ENCODE measurements at places on chromosomes 4 and X.
A peak's percentile ranks its signal among the peaks of the same experiment; 100 is the strongest.

DNA sequence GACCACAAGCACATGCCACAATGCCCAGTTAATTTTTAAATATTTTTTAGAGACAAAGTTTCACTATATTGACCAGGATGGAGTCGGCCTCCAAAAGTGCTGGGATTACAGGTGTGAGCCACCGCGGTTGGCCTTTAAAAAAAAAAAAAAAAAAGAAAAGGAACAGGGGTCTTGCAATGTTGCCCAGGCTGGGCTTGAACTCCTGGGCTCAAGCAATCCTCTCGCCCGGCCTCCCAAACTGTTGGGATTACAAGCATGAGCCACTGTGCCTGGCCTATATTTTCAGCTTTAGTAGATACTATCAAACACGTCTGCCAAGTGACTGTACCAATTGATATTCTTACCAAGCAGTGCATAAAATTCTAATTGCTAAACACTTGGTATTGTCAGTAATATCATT lies 8.8 kb downstream of the UGDH start:
- no peak for DNase-seq

DNA sequence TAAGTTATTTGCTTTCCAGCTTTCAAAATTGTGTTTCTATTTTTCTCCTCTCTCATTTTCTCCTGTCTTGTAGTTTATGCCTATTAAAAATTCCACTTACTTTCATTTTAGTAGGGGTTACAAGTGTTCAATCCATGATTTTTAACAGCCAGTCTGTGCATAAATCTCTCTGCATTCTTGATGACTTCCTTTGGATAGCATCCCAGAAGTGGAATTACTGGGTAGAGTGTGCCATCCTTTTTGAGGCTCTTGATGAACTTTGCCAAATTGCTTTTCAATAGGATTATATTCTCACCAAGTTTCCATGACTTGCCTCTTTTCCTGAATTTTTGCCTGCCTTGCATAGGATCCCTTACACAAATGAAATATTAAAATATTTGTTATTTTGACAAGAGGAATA lies 58.5 kb downstream of the DIPK2B start:
- no peak for DNase-seq

DNA sequence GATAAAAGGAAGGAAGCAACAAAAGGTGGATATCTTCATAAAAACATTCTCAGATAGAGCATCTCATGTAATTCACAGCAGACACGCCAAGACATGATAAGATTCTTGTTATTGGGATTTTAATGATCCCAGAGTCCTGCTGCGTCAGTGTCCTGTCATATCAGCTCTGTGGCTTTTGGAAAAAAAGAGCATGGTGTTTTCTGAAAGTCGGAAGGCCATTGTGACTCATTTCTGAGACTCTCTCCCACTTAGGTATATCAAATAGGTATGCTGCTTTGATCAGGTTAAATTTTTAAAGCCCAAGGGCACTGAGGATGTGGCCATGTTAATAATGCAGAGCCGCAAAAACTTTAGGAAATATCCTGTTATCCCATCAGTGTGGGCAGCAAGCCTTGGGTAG lies 481.0 kb downstream of the KCNIP4 start:
- peak; percentile 52 for DNase-seq

GRCh38 chr4:118353534-118354030 lies 779 bp upstream of the PRSS12 start:
- no peak for DNase-seq

DNA sequence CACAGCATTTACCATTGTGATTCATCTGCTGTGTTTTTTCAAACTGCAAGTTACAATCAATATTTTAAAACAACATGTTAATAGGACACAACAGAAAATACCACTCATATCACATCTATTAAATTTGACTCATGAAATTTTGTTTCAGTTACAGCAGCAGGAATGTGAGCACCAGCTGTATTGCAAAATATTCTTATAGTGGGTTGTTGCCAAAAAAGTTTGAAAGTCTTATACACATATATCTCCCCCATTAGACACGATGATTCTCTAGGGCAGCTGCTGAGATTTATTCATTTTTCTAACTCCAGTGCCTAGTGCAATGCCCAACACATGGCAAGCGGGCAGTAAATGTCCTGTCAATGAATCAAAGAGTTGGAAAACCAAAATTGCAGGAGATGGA lies 26.6 kb upstream of the NKX3-2 start:
- DNase-seq = no peak

DNA sequence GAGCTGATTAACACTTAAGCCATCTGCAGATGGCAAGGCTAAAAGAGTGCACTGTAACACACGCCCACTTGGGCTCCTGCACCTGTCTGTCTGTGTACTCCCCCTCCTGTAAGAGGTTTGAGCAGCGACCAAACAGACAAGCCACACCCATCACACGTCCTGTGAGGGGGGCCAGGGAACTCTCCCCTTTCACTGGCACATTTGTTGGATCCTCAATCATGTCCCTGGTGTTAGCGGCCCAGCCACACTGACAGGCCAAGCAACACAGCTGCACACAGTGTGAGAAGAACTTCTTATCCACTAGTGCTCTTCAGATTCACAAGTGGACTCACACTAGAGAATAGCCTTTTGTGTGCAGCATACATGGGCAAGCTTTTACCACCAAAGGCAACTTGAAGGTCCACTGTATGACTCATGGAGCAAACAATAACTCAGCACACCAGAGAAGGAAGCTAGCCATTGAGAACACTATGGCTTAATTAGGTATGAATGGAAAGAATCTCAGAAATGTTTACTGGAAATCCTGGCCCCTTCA lies 29.1 kb upstream of the UTP14A start:
- DNase-seq = peak; percentile 68

DNA sequence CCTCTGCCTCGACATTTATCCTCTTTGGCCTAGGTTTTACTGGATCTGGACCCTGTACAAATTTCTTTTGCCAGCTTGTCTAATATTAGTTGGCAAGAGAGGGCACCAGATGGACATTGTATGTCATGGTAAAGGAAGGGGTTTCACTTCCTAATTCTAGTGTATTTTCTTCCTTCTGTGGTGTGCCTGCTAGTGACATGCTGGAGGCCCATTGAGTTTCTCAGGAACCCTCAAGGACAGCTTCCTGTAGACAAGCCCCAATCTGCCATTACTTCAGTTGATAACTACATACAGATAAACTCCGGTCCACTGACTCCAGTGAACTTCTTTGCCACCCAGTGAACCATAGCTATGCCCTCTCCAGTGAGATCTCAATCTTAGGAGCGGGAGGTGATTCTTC lies 116.9 kb downstream of the STPG2 start:
- no peak for DNase-seq

DNA sequence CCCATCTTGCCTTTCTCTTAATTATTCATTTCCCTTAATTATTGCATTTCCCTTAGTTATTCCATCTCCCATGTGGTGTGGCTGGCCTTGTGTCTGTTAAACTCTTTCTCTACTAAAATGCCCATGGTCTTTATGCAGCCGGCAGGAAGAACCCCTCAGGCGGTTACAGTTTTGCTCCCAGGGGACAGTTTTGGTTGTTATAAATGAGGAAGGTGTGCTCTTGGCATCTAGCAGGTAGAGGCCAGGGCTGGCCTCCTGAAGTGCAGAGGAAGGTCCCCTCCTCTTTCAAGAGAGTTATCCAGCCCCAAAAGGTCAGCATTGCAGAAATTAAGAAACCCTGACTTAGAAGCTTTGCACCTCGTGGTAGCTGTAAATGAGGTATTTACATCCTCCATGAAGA lies 18.0 kb downstream of the TBL1X start:
- no peak for DNase-seq

DNA sequence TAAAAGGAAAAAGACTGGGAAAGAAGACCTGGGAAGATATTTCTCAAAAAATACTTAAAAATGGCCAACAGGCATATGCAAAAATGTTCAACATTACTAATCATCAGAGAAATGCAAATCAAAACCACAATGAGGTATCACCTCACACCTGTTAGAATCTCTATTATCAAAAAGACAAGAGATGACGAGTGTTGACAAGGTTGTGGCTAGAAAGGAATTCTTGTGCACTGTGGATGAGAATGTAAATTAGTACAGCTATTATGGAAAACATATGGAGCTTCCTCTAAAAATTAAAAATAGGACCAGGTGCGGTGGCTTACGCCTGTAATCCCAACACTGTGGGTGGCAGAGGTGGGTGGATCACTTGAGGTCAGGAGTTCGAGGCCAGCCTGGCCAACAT lies 50.0 kb downstream of the C4orf46 start:
- DNase-seq = no peak

GRCh38 chr4:70783096-70783495 lies 56.6 kb downstream of the GRSF1 start:
- DNase-seq = no peak

- peak; percentile 79 for DNase-seq
These were observed 24.4 kb downstream of the UCHL1 start for GRCh38 chr4:41281038-41281634.

GRCh38 chrX:63785708-63786040 lies 660 bp upstream of the ARHGEF9 start:
- DNase-seq = no peak

DNA sequence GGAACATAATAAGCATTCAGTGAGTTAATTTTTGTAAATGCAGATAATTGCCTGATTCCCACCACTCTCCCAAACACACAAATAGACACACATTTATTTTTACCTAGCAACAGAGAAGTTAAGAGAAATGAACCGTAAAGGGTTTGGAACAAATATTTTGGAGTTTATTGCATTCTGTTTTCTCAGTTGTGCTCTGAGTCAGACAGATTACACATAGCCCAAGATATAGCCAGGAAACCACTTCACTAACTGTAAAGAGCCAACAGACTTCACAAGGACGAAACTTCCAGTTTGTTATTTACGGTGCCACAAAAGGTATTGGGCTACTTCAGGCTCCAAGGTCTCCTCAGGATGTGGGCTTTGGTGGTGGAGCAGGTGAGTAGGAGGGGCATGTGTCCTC lies 217.0 kb downstream of the BMPR1B start:
- DNase-seq = peak; percentile 33

DNA sequence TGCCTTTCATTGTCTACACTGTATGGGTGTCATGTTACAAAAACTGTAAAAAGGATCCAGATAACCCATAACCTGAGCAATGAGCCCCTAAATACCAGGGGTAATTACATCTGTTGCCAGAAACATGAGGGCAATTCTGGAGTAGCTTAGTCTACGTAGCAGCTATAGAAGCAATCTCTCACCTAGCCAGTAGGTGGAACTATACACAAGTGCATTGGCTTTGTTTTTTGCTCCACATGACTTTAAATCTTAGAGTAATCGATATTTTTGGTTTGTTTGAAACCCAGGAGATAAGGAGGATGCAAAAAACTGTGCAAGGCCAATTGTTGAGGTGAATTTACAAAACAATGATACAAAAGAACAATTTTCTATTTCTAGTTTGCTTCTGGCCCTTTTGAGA lies 57.5 kb downstream of the GPR82 start:
- DNase-seq = peak; percentile 6

DNA sequence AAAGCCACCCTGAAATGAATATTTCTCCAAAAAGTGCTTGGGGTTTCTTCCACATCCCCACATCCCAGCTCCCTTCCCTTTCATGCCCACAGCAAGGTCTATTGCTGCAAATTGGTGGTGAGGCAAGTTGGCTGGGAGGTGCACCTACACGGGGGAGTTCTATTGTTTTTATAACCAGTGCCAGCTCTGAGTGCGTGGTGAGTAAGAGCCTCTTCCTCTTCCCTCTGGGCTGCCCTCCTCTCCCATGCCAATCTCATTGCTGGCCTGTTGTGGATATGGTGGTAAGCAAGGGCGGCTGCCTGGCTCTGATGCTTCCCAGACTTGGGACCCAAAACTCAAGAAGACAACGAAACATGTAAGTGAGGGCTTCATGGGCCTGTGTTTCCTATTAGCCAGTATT lies 204.3 kb downstream of the SHROOM3 start:
- peak; percentile 86 for DNase-seq

DNA sequence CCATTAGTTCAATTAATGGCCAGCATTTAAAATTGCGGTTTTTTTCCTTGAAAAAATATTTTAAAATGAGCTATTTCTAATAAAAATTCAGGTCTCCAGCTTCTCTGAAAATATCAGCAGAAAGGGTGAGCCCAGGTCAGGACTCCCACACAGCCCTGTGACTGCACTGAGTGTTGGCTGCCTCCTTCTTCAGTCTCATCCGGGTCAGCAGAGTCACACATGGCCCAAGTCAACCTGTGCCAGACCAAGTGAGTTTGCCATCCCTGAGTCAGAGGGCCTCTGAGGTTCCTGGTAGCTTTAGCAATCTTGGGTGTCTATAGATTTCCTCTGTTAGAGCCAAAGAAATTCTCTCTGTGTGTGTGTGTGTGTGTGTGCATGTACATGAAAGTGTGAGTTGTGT lies 22.1 kb upstream of the MSX1 start:
- peak; percentile 72 for DNase-seq

- no peak for DNase-seq
These were observed 165.6 kb downstream of the SH3KBP1 start for GRCh38 chrX:19721726-19722370.

DNA sequence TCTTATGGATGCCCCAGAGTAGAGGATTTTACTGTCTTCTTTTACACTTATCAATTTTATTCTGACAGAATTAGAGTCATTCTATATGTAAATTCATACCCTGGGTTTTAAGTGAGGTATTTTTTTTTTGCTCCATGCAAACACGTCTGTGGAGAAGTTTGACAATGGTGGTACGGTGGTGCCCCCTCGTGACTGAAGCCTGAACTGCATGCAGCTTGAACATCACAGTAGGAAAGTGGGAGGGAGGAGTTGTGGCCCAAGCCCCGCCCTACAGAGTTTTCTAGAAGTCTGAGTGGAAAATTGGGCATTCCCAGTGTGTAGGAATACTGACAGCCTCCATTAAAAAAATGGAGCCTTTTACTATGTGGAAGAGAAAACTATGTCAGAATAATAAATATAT lies 73.3 kb upstream of the RAB40AL start:
- DNase-seq = peak; percentile 66

DNA sequence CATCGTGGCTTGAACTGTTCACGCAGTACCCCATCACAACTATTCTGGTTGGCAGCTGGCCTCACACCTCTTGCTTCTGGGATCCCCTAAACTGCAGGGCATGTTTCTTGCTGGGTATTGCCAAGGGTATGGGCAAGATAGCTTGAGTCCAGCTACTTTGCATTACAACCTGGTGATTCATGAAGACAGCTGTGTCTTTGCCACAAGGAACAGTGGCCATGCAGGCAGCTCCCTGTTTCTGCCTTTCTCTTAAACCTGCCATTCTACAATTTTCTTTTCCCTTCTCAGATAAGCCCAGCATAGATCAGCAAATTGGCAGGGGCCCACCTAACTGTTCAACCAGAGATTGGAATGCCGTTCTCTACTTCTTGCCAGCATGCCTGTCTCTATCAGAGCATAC lies 42.8 kb downstream of the TENM3 start:
- peak; percentile 29 for DNase-seq

DNA sequence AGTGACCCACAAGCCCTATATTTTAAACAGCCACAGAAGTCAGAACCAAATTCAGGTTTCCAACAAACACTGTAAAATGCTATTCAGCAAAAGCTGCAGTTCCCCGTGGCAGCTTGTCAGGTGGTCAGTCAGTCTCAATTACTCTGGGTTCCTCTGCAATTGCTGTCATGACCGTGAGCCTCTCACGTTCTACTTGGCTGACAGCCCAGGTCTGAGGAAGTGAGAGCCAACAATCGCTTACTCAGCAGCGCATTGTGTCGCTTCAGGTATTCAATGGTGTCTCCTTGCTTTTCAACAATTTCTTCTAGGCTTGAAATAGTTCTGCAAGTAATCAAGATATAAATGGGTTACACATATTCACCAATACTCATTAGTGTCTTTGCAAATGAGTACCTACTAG lies 25.8 kb downstream of the TRIM75 start:
- peak; percentile 11 for DNase-seq

GRCh38 chr4:123304151-123304964 lies 92.2 kb upstream of the SPRY1 start:
- no peak for DNase-seq

All from HT1080 (cell line).